GM23338 (cell line): ENCODE measurements at places on chromosomes 6 and 20. TPM values are rescaled to one million over a fixed set of nuclear protein-coding genes. Genes with fewer than 3 reads are reported as not detected.

- H3K27me3 ChIP-seq = no peaks in the 10 kb centered on the region
- H3K4me3 ChIP-seq = no peak overlapping the region
- no peak overlapping the region for H3K27ac ChIP-seq
Observed at GRCh38 chr6:31180500-31180899, 10.0 kb upstream of the POU5F1 start.

GRCh38 chr6:55277646-55278045, 49.6 kb upstream of the GFRAL start:
- H3K4me3 ChIP-seq = no peak overlapping the region
- peaks cover 14% of the 10 kb centered on the region for H3K4me1 ChIP-seq
- H3K27me3 ChIP-seq = no peaks in the 10 kb centered on the region
- no peaks in the 10 kb centered on the region for H3K36me3 ChIP-seq
- DNase-seq = peak; percentile 55

GRCh38 chr20:23584434-23585199, 16.3 kb upstream of the CST9L start:
- no peaks in the 10 kb centered on the region; the same call in 1 of the 2 replicates for H3K27me3 ChIP-seq
- H3K36me3 ChIP-seq = no peaks in the 10 kb centered on the region
- no peak overlapping the region for H3K4me3 ChIP-seq
- H3K27ac ChIP-seq = no peak overlapping the region
- H3K4me1 ChIP-seq = no peaks in the 10 kb centered on the region

- H3K27ac ChIP-seq = no peak overlapping the region
- peaks cover 35% of the 10 kb centered on the region for H3K27me3 ChIP-seq
- H3K4me3 ChIP-seq = peak overlapping the region; percentile 48; the same call in 1 of the 2 replicates
Observed at GRCh38 chr6:32096087-32096393, 13.1 kb downstream of the TNXB start.

DNA sequence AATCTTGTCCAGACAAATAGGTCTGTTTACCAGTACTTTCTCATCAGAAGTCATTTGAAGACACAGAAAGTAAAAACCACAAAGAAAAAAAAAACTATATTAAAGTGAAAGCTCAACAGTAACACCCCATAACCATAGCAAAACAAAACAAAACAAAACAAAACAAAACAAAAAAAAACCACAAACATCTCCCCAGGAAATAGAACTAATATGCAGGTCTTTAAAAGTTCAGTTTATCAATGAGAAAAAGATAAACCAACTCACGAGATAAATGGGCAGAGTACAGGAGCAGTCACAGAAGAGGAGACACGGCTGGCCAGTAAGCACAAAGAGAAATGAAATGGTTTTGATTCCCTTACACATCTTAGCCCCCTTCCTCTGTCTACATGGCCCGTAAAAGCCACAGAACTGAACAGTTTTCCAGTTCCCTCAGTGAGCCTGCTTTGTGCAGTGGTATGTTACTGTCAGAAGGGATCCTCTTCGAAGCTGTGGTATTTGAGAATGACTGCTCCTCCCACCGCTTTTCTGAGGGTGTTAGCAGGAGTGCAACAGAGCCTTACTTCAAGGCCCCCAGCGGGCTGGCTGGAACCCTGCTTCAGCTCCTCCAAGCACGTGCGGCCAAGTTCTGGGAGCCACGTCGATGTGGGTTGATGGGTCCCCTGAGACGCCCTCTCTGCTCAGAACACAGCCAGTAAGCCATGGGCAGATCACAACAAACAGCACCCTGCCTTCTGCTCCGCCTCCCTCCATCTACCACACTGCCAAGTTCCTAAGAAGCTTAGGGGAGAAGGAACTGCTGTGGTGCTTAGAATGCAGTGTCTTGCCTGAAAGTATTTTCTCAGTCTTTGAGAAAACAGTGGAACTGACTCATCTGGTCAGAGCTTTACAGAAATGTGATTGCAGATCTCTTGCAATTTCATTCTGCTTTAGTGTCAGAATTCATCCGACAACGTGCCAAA, 14.0 kb downstream of the UST start:
- DNase-seq = peak; percentile 68
- no peak overlapping the region for H3K4me3 ChIP-seq
- H3K36me3 ChIP-seq = no peaks in the 10 kb centered on the region
- no peaks in the 10 kb centered on the region for H3K27me3 ChIP-seq

DNA sequence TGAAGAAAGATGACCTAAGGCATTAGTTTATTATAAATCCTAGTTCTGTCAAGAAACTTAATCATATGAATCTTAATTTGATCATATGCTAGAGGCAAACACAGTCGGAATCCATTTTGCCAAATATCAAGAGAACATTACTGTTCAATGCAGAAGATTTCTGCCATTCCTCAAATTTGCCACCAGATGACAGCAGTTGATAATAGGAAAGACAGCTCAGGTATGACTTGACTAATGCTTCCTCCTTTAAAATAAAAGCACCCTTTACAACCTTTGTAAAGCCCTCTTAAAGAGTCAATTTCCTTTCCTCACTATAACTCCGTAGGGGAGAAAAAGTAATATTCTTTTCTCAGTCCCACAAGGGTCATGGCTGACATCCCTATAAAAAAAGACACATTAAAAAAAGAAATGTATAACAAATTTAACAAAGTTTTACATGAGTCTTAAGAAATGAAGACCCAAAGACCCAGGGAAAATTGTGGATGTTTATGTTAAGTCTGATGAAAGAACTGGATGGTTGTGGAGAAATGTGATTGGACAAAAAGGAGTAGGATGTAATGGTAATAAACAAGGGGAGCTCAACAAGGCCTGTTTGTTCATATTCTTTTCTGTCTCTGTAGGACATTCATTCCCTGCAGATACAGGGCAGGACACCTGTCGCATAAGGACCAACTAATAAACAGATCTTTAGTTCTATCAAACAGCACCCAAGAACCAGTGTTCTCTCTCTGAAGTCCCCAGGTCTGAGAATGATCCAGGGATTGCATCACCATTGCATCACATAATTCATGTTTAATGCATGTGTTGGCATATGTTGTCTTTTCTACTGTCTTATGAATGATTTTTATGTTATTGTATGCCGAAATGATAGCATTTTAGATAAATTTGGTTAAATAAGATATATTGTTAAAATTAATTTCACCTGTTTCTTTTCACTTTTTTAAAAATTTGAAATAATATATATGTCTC, 23.0 kb upstream of the IL17A start:
- no peak overlapping the region for H3K27ac ChIP-seq
- no peaks in the 10 kb centered on the region for H3K27me3 ChIP-seq
- H3K4me1 ChIP-seq = no peaks in the 10 kb centered on the region
- H3K36me3 ChIP-seq = no peaks in the 10 kb centered on the region

DNA sequence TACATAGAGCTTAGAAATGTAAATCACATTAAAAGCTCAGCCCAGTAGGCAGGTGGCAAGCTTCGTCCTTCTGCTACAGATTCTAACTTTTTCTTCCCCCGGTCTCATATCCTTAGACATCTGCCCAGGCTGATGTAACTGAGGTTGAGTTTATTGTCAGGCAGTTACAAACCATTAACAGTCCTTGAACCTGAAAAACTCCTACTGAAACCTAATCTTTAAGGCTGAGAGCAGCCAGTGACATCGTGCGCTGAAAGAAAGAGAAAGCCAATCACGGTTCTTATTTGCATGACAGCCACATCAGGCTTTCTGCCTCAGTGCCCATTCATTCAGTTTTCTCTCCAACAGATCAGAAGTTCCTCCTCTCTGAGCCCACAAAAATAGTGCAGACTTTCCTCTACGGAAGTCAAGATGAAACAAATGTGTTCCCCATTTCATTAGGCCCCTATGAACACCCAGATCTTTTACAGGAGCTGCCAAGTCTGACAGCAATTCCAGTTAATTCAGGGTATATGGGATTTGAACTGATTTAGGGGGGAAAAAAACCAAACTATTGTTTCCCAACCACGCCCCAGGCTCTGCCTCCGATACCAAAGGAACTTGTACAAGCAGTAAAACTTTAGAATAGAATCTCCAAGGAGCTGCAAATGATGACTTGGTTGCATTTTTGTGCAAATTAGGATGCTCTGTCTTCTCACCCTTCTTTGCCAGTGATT, at the start of gene NHSL1:
NHSL1 (minus strand) TSS at position 192 of the 716 bp plus-strand sequence. CDS start 204 bp downstream, outside the sequence.
- H3K27me3 ChIP-seq = no peaks in the 10 kb centered on the region
- H3K27ac ChIP-seq = peak within 1 kb of the TSS; percentile 74
- DNase-seq = peak; percentile 60
- no peaks in the 10 kb centered on the region for H3K36me3 ChIP-seq

- peaks cover 15% of the 10 kb centered on the region; the same call in 1 of the 2 replicates for H3K4me1 ChIP-seq
- no peak overlapping the region for H3K4me3 ChIP-seq
- DNase-seq = no peak
- H3K36me3 ChIP-seq = no peaks in the 10 kb centered on the region
- no peaks in the 10 kb centered on the region for H3K27me3 ChIP-seq
- no peak overlapping the region for H3K27ac ChIP-seq
Observed at GRCh38 chr20:24746351-24746685, 202.8 kb upstream of the CST7 start.

DNA sequence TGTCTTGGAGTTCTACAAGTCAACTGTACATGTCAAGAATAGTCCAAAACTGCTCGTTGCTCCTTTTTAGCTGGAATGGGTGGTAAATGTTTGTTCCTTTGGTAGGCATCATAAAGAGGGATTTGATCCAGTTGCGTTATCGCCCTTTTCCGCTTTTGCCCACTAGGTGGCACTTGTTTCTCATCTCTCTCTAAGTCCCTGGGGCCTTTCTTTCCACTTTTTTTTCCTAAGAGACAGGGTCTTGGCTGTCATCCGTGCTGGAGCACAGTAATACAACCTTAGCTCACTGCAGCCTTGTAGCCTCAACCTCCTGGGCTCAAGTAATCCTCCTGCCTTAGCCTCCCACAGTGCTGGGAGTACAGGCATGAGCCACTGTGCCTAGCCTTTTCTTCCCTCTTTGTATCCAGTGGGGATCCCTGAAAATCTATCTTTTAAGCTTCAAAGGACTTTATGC, 20.7 kb downstream of the GTPBP2 start:
- no peaks in the 10 kb centered on the region for H3K4me1 ChIP-seq
- H3K36me3 ChIP-seq = peaks cover 8% of the 10 kb centered on the region; the same call in 1 of the 2 replicates
- H3K27me3 ChIP-seq = no peaks in the 10 kb centered on the region
- H3K27ac ChIP-seq = no peak overlapping the region

GRCh38 chr6:75446241-75446880, 47.2 kb downstream of the FILIP1 start:
- no peak overlapping the region for H3K27ac ChIP-seq
- H3K36me3 ChIP-seq = no peaks in the 10 kb centered on the region; the same call in 1 of the 2 replicates
- H3K4me3 ChIP-seq = no peak overlapping the region

GRCh38 chr6:138824482-138825144, 28.7 kb downstream of the ECT2L start:
- H3K4me1 ChIP-seq = peaks cover 15% of the 10 kb centered on the region
- no peak for DNase-seq
- no peak overlapping the region for H3K27ac ChIP-seq
- no peak overlapping the region for H3K4me3 ChIP-seq

GRCh38 chr6:163329991-163330390, 84.5 kb upstream of the QKI start:
- H3K36me3 ChIP-seq = no peaks in the 10 kb centered on the region
- DNase-seq = peak; percentile 24
- no peak overlapping the region for H3K27ac ChIP-seq
- no peaks in the 10 kb centered on the region for H3K4me1 ChIP-seq
- H3K27me3 ChIP-seq = no peaks in the 10 kb centered on the region

DNA sequence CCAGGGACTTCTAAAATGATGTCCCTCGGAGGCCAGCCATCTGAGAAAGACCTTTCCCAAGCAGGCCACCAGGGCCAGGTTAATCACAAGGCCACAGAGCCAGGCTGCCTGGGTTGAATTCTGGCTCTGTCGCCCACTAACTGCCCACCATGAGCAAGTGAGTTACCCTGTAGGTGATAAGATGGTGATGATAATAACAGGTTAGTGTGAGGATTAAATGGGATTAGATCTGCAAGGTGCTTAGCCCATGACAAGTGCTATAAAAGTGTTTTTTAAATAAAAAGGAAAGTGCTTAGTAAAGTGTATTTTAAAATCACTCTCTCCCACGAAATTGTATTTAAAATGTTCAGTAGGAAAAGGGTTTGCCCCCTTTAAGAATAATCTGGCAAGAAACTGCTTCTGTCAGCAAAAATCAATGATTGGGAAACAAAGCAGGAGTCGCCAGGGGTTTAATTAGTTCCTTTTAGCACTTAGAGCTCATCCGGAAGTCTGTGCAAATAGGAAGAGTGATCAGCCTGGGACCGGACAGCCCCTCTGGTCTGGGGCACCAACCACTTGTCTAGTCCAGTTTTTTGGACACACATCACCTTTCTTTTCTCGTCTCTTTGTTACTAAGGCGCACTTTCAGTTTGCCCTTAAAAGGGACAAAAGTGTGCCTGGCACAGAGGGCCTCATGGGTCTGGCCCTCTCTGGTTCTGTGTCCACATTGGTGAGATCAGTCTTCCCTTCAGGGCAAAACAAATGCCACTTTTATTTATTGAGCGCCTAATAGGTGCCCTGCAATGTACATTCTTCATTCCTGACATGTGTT, 150.4 kb downstream of the GRM4 start:
- 0 out of 2 replicates have a peak, but pooled peaks cover 5% of the 10 kb centered on the region for H3K4me1 ChIP-seq
- no peak overlapping the region for H3K4me3 ChIP-seq
- H3K36me3 ChIP-seq = no peaks in the 10 kb centered on the region
- DNase-seq = no peak

- H3K4me1 ChIP-seq = peaks cover 26% of the 10 kb centered on the region
- H3K36me3 ChIP-seq = no peaks in the 10 kb centered on the region
- H3K4me3 ChIP-seq = no peak overlapping the region
- no peak overlapping the region for H3K27ac ChIP-seq
- no peaks in the 10 kb centered on the region for H3K27me3 ChIP-seq
Observed at GRCh38 chr6:17700421-17701416, 6.0 kb downstream of the NUP153 start.

GRCh38 chr20:18750735-18751134, 62.8 kb upstream of the SCP2D1 start:
- H3K36me3 ChIP-seq = no peaks in the 10 kb centered on the region
- no peak for DNase-seq
- peak overlapping the region; percentile 66; the same call in 1 of the 2 replicates for H3K27ac ChIP-seq
- no peaks in the 10 kb centered on the region for H3K4me1 ChIP-seq
- H3K27me3 ChIP-seq = no peaks in the 10 kb centered on the region

DNA sequence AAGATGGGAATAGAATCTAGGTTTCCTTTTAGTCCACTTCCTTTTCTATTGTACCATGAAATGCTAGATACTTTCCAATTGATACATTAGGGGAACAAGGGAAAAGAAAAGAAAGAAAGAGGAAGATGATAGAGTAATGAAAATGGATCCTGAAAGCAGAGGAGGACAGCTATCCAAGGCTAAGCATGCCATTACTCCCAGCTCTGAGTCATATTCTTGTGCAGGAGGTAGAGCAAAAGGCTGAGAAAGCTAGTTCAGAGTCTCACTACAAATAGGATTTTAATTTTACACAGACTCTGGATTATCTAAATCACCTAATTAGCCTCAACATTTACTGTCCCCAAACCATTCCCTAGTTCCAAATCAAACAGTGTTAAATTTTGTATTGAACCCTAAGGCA, 23.6 kb downstream of the RWDD2A start:
- H3K27ac ChIP-seq = no peak overlapping the region
- no peaks in the 10 kb centered on the region for H3K27me3 ChIP-seq
- H3K4me3 ChIP-seq = no peak overlapping the region

The PRICKLE4 gene
- total RNA-seq = 0.66 and 0.89 TPM in 2 replicates

The MRPL14 gene
- 62.6 and 70.0 TPM in 2 replicates for total RNA-seq

The BPIFA1 gene
- not detected in 2 replicates for total RNA-seq

The HLA-DQB1 gene
- 4.6 and 5.7 TPM in 2 replicates for total RNA-seq

The INSM1 gene
- total RNA-seq = 1.2 and 2.2 TPM in 2 replicates
